Stimulated activated CD4-positive, alpha-beta T cell treated with anti-CD3 and anti-CD28 coated beads, Interleukin-1b, Interleukin-23, amount 100 ng/mL, for 1 hour (primary cell): ENCODE measurements at places on chromosomes 5 and 9.

DNA sequence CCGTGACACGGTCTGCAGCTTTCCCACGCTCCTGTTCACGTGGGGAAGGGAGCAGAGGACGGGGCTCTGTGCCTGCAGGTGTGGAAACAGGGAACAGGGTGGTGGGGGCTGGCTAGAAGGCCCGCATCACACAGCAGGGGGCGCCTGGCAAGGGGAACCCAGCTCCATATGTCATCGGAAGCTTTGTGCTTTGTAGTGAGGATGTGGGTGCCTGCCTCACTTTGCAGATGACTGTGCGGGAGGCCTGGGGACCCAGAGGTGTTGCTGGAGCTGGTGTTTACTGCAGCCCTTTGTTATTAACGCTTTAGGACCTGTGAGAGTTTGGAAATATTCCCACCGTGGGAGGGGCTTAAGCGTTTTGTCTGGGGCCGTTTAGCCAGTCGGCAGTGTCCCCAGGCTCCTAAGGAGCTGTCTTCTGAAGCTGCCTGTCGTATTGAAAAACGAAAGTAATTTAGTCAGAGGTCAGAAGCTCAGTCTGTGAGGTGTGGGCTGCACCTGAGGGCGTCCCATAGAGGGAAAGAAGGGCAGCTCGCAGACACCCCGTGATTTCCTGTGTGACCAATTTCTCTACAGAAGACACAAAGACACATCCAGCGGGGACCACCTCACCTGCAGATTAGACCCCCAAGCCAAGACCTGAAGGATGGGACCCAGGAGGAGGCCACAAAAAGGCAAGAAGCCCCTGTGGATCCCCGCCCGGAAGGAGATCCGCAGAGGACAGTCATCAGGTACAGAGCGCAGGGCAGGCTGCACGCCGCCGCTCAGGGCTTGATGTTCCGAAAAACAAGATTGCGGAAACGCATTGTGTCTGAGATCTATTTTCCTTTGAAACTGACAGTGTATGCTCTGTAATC is 9.1 kb downstream of the MAN1B1 start:
- DNase-seq: peak; percentile 68

DNA sequence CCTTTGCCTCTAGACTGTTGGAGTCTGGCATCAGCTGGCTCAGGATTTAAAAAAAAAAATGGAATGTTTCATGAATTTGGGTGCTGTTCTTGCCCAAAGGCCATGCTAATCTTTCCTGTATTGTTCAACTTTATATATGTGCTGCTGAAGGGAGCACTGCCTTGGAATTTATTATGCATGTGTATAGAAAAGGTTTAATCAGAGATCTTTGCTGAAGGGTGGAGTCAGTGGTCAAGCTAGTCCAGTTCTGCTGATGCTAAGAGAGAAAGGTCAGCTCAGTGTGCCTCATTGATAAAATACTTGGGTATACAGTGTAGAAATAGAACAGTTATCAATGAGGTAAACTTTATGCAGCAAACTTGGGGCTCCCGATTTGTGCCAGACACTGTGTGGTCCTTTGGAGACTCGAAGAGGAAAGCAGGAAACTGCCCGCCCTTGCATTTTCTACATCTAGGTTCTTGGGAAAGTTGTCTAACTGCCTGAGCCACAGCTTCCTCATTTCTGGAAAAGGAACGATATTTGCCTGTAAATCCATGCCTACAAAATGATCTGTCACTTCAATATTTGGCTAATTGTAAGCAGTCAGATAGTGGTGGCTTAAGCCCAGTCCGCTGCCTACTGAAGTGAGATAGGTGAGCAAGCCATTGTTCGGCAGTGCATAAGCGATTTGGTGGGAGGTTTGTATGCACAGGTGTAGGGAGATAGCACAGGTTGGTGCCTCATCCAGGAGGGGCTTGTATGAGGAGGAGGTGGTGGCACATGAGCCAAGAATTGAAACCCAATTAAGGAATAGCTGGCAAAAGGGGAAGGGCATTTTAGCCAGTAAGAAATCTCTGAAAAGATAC is 29.2 kb upstream of the GTF2H2C start:
- DNase-seq: no peak

DNA sequence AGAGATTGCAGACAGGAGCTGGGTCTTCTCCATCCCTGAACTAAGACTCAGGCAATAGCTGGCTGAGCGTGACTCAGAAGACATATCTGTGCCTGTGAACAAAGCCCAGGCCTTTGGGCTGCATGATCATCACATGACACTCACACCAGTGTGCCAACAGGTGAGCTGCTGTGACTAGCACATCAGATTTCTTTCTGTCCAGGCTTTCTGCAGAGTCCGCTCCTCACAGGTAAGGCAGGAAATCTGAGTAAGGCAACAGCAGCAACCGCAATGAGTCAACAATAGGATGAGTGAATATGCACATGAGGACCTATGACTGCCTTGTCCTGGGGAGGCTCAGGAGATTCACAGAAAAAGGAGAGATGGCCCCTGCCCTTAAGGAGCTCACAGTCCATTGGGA is 293.6 kb downstream of the ACTL7B start:
- no peak for DNase-seq

DNA sequence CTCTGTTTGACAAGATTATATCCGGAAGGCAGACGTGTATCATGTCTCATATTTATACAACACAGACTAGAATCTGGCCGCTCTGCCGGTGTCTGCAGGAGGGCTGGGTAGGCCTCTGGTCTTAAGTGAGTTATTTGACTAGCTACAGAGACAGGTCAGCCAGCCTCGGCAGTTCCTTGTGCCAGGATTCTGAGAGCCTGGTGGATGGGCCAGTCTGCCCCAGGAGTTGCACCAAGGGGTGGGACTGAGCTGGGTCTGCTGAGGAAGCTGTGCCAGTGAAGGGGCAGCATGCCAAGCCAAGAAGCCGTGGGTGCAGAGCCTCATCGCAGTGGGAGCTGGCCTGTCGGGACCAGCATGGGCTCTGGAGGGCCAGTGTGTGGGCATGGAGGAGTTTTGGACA is 7.1 kb downstream of the SNX18 start:
- no peak for DNase-seq

GRCh38 chr9:13809401-13809800 is 504.5 kb downstream of the NFIB start:
- no peak for DNase-seq

GRCh38 chr9:33133186-33133585 is 34.0 kb downstream of the B4GALT1 start:
- no peak for DNase-seq

DNA sequence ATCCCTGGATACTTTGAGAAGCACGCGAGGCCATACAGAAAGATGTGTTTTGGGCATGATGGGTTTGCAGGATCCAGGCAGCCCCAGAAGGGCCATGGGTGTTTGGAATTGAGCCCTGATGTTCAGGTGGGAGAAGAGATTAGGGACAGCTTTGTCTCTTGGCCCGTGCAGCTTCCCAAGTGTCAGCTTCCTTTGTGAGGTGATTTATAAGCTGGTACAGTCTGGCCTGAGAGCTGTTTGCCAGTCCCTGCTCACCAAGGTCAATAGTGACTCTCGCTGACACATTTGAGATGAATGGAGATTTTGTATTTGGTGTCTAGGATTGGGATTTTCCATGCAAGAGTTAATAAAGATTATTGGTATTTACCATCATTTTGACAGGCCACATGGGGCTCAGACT is 165.9 kb downstream of the ICE1 start:
- no peak for DNase-seq

DNA sequence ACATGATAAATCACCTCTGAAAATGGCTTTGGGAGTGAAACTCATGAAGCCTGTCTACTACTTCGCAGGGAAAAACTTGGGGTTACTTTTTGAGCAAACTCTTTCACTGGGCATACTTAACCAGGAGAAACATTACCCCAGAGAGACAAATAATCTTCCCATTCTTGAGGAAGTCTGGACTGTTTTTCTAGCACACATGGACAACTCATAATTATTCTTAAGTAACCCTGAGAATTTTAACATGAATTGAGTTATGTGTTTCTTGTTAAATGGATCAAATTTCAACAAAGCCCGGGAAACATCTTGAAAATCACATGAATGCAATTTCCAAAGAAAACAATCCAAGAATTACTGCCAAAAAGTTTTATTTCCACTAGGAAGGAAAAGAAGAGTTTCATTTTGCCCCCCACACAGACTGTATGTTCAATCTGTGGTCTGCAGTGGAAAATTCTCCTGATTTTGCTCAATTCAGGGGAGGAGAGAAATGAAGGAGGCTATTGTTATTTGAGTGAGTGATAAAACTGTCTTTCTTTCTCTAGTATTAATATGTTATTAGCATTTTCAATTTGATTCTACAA is 564.8 kb upstream of the CLINT1 start:
- DNase-seq: no peak

DNA sequence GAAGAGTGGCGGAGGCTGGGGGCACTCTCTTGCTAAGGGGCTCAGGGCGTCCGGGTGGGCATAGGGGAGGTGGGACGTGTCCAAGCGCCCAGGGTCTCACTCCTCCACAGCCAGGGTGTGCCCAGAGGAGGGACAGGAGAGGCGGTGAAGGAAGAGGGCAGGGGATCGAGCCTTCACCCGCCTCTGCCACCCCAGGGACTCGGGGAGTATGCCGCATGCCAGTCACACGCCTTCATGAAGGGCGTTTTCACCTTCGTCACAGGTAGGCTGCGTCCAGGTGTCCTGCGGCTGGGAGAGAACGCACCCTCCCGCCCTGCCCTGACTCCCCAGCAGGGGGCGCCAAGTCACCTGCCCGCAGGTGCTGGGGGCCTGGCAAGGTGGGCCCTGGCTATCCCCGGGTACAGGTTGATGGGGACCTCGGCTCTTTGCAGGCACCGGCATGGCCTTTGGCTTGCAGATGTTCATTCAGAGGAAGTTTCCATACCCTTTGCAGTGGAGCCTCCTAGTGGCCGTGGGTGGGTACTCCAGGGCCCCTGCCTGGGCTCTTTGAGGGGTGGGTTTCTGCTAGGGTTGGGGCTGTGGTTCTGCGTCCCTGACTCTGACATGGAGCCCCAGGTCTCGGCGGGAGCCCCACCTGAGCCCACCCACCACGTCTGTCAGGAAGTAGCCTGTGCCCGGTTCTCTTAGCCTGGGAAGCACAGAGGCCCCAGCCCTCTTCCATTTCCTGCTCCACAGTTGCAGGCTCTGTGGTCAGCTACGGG is 552 bp downstream of the TMEM141 start:
- peak; percentile 48 for DNase-seq

GRCh38 chr9:135681161-135681560 is 18.1 kb downstream of the LCN9 start:
- no peak for DNase-seq

DNA sequence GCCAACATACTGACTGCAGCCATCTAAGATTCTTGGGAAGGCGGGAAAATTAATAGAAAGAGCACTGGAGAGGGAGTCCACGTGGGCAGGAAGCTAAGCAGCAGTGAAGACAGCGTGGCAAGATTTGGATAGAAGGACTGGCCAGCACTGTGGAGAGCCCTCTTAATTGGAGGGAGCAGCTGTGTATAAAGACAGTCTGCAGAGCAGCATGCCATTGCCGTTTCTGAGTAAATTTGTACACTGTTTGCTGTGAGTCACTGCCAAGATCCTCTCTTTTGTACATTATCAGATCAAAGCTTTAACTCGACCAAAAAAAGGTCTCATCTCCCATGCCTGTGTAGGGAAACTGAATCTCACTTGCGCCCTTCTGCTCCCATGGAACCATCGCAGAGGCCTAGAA is 45.3 kb downstream of the INSYN2B start:
- no peak for DNase-seq

DNA sequence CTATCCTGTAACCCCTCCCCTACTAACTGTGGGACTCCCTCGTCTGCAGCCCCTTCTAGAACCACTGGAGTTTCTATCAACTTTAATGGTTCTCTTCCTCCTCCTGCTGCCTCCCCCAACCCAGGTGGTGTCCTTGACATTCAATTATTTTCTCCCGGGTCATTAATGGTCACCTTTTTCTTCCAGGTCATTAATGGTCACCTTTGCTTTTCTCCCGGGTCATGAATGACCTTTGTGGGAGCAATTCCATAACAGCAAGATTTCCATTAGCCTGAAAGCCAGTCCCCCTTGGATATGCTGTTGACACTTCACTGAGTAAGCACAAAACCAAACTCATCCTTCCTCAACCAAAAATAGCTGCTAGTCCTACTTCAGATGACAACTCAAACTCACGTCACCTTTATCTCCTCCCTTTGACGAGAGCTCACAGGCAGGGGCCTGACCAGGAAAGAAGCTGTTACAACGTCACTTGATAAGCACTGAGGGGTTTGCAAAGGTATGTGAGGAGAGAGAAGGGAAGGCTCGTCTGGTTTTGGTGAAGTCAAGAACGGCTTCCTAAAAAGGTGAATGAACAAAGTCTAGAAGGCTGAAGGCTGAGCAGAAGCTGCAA is 10.9 kb downstream of the CCDC127 start:
- DNase-seq: no peak

DNA sequence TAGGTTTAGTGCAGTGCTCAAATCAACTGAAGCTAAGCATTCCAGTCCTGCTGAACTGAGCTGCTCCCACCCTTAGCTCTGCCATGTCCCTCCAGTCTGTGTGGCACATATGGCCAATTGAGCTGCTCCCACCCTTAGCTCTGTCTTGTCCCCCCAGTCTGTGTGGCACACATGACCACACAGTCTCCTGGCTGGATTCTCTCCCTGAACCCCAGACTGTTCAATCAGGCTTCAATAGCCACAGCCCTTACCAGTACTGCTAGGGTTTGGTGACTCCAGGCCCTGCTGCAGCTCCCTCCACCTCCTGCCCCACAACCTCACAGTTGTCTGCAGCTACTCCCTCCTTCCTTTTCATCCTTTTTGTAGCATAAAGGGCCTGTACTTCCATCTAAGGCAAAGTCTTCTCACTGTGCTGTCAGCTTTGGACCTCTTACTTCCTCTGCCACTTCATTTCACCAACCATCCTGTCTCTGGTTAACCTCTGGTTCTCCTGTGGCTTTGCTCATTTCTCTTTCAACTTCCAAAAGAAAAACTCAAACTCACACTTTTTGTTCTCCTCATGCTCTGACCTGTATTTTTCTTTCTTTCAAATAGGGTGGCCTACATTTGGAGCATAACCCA is 50.8 kb downstream of the ADAMTS12 start:
- DNase-seq: no peak

- DNase-seq: no peak
Observed at GRCh38 chr5:39661026-39661779, 236.4 kb upstream of the DAB2 start.

DNA sequence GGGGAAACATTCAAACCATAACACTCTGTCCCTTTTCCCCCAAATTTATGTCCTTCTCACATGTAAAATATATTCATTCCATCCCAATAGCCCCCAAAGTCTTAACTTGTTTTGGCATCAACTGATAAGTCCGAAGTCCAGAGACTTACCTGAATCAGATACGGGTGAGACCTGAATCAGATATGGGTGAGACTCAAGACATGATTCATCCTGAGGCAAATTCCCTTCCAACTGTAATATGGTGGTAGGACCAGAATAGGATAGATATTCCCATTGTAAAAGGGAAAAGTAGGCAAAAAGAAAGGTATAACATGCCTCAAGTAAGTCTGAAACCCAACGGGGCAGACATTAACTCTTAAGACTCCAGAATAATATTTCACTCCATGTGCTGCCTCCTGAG is 115.6 kb upstream of the CKMT2 start:
- DNase-seq: no peak

GRCh38 chr5:177099422-177100093 is 12.8 kb downstream of the FGFR4 start:
- DNase-seq: no peak
